ENCODE measurements at places on chromosomes 12 and 14.

GRCh38 chr12:52074971-52075724 is 4.4 kb upstream of the SMIM41 start:
- no peak for DNase-seq

GRCh38 chr14:83814896-83815295 is 1715.0 kb upstream of the FLRT2 start:
- no peak for DNase-seq

DNA sequence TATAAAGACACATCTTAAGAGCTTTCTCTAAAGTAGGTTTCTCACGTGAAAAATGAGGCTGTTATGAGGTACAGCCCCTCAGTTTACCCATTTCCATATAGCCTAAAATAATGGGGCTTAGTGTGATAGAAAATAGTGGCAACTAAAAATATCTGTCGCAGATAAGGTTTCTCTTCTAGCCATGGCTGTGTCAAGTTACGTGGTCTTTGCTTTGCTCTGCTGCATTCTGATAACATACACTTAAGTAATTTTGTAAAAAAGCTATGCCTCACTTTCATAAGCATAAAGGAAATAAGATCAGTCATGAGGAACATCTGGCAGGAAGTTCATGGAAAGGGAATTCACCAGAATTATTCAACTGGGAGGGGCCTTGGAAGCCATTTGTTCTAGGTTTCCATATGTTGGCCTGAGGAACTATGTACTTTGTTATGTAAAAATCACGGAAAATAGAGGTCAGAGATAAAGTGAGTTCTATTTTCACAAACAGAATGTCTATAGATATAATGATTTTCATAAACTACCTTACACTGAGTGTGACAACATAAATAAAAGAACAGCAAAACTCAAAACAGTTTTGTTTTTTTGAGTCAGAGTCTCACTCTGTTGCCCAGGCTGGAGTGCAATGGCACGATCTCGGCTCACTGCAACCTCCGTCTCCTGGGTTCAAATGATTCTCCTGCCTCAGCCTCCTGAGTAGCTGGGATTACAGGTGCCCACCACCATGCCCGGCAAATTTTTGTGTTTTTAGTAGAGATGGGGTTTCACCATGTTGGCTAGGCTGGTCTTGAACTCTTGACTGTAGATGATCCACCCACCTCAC is 195.6 kb upstream of the KRR1 start:
- peak; percentile 84 for DNase-seq

DNA sequence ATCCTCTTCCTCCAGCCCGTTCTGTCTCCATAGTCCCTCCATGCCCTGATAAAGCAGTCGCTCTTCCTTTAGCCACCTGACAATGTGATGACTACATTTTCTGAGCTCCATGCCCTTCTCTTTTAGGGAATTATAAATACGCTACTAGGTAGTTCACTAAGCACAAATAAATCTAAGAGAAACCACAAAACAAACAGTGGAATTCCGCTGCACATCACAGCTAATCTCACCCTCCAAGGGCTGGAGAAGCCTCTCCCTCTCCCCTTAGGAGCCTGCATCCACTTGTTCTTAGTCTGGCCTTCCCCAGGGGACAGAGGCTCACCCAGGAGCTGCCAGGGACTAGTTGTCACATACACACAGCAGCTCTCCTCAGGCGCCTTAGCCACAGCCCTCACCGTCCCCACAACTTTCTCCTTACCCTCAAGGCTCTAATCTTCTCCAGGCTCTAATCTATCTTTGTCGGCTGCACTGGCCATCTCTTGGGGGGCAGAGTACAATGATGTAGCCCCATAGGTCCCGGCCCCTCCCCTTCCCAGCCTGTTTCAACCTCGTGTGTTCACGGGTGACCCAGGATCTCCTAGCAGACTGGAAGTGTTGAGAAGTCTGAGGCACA is 55.9 kb upstream of the GPR68 start:
- no peak for DNase-seq

- no peak for DNase-seq
Observed at GRCh38 chr12:132075714-132076553, 68.2 kb downstream of the DDX51 start.

- no peak for DNase-seq
Observed at GRCh38 chr12:82708061-82708879, 21.6 kb downstream of the TMTC2 start.

- DNase-seq, result no peak
Observed at GRCh38 chr12:72203764-72204335, 68.3 kb upstream of the TRHDE start.

DNA sequence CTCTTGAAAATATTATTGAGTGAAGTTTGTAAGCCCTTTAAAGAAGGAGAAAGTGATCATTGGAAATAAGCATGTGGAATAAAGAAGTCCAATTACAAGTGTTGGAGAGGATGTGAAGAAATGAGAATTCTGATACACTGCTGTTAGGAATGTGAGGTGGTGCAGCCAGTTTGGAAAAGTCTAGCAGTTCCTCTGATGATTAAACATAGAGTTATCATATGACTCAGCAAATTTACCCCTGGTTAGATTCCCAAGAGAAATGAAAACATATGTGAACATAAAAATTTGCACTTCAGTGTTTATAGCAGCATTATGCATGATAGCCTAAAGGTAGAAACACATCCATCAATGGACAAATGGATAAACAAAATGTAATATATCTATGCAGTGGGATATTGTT is 319.9 kb downstream of the AEBP2 start:
- peak; percentile 14 for DNase-seq

DNA sequence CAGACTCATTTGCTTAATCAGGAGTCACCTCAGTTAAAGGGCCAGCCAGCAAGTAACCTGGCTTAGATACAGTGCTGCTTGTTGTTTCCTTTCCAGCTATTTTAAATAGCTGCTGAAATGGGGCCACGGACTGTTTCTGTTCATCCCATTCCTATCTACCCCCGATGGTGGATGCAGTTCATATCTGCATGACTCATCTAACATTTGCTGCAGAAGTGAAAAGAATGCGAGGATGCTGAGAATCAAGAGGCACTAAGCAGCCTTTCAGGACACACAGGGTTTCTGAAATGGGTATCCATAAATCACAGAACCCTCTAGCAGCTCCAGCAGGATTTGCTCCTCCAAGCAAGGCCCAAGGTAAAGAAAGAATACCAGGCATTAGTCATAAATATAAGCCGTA is 60.2 kb upstream of the RTRAF start:
- no peak for DNase-seq

DNA sequence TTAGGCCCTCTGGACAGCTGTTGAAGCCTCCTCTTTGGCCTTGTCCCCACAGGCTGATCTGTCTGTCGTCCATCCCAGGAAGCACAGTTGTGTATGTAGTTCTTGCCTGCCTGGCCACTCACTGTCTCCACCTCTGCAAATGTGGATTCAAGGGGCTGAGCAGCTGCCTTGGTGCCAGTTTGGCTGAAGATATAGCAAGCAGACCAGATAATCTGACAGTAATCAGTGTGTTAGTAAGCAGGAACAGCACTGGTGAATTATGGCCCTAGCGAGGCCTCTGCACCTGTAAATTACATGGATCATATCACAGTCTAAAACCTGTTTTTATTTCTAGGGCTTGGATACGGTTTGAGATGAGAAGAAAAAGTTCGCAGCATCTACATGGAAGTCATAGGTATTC is 282.5 kb upstream of the NOS1 start:
- no peak for DNase-seq

GRCh38 chr14:102256716-102257115 is 48.2 kb downstream of the MOK start:
- DNase-seq, result no peak

GRCh38 chr14:90813442-90813841 is 2.8 kb downstream of the TTC7B start:
- DNase-seq, result no peak

DNA sequence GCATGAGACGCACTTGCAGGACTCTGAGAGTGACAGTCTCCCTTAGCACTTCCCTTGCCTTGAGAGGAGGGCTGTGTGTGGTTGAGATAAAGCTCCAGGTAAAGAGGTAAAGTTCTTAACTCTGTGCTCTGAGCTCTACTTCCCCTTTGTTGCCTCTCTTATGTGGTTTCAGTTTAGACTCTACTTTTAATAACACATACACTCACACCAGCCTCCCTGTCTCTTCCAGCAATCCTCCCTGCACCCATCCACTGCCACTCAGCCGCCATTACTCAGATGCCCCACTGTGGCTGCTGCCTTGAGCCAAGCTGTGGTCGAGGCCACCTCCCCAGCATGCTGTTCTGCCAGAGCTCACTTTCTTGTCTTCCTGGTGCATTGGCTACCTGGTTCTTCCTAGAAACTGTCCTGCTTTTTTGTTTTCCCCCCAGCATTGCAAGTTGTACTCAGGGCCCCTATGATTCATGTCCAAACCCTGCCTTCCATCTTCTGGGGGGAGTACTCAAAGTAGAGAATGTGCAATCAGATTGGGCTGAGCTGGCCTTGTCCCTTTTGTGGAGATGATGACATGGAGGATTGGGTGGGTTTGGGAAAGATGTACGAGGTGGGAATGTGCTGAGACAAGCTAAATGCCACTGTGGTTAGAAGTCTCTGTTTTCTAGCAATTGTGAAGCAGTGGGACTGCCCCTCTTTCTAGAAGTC is 115.5 kb upstream of the PARP11 start:
- DNase-seq, result peak; percentile 64

DNA sequence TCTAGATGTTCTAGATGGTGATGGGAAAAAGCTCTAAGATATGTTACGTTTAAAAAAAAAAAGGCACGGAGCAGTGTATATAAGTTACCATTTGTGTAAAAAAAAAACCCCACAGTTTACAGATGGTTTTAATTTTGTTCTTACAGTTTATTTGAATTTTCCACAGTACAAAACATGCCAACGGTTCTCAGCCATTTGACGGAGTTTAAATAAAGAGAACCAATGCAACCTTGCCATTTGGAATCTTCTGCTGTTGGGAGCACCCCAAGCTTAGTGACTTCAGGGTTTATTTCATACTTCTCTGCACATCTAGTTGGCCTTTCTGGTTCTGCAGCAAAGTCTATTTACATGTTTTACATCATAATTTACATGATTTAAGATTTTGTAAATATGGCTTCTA is 7.7 kb upstream of the HPD start:
- DNase-seq, result no peak

GRCh38 chr12:41287500-41288141 is 99.5 kb downstream of the PDZRN4 start:
- no peak for DNase-seq

GRCh38 chr14:50397390-50398188 is 908 bp upstream of the CDKL1 start:
- peak; percentile 42 for DNase-seq

GRCh38 chr12:79546466-79547043 is 144.2 kb downstream of the PAWR start:
- DNase-seq, result peak; percentile 98

DNA sequence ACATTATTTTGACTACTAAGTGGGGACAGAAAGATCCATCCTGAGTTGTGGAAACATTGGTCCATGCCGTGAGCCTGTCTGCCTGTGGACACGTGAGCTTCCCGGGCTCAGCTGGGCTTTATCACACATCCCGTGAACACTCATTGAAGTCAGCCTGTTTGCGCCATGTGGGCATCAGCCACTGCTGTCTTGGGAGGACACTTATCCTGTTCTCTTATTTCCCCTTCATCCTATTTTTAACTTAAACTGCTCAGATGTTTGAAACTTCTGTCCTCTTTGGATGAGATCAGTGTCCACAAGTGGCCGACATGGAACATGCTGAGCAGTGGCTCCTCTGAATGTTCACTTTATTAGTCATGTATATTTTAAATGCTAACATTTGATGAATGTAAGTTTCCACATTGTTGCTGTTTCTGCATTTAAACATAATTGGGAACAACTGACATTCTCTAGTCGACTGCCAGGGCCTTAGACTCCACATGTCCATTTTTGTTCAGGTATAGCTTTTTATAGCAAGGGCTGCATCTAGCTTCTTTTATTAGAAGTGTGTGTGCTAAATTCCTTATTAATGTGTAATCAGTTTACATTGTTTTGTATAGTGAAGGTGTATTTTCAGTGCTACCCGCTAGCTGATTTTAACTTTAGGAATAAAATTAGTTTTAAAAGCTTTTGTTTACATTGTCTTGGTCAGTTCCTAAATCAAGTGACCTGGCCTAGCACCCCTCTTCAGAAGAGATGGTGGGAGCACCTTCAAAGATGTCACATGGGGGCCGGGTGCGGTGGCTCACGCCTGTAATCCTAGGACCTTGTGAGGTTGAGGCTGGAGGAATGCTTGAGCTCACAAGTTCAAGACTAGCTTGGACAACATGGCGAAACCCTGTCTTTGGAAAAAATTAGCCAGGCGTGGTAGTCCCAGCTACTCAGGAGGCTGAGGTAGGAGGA is 24.0 kb downstream of the RNF34 start:
- no peak for DNase-seq

DNA sequence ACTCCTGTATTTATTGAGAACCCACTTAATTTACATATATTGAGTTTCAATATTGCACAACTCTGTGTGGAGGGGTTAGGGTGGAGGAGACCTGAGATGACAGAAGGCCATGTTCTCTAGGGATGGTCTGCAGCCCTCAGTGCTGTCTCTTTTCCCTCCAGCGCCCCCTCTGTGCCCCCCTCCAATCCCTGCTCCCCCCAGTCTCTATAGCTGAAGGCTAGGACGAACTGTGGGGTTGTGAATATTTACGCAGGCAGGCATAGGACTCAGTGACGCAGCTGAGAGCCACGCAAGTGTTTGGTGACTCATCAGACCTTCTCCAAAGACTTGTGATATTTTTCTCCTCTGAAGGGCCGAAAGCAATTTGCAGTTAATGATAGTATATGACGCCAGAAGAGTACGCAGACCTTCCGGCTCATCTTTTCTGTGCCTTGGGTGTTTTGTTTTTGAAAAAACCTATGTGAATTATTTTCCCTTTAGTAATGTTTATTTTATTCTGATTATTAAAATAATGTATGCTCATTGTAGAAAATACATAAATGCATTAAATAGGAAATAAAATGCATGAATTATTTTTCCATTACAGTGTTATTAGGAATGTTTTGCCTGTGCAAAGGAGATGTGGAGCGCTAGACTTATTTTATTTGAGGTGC is 85.3 kb downstream of the SLC25A47 start:
- no peak for DNase-seq

- no peak for DNase-seq
Observed at GRCh38 chr12:21725731-21726130, 48.8 kb downstream of the KCNJ8 start.

DNA sequence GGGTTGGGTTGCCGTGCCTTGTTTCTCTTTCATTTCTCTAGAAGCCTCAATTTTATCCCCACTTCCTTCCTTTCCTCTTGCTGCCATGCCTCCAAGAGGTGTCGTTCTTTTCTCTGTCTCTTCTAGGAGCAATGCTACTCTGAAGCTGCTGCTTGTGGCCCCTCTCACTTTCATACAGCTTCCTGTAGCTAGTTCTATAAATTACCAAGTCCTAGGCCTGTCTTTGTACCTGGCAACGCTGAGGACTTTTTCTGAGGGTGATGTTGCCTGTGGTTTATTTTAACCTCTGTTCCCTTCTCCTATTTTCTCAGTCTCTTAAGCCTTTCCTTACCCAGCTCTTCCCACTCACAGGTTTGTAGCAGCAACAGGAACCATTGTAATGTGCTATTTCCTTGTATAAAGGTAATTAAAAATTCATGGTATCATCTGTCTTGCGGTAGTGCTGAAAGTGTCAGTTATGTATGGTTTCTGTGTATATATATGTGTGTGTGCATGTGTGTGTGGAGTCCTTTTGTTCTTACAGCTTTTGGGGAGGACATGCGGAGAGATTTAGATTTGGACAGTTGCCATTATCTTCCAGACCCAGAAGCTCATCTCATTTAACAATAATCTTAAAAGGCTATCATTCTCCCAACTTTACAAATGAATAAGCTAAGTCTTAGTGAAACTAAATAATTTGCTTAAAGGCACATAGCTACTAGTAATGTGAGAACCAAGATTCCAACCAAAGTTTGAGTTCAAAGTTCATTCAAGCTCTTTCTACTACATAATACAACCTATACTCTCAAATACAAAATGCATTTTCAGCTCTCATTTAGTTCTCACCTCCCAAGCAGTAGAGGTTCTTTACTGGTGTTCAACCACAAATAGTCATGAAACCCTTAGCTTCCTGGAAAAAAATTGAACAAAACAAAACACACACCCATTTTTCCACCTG is 43.8 kb downstream of the DDHD1 start:
- DNase-seq, result no peak
